Natural killer cell (primary cell): ENCODE measurements at places on chromosomes 2 and 18.

GRCh38 chr2:37740164-37740739 is 68.8 kb upstream of the CDC42EP3 start:
- no peak for DNase-seq

DNA sequence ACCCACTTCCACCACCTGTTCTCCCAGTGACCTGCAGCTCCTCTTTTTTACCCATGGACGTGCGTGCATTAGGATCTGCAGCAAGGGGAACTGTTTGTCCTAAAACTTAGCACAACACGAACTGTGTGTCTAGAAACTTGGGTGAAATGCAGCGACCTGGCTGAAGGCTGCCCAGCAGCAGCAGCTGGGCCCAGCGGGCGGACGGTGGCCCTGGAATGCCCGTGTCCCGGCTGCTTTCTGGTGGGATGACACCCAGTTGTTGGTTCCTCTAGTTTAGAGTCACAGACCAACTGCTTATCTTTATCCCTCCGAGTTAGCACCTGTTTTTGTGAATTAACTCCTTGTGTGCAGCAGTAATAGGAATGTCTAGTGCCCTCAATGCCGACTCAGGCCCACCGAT is 61.9 kb upstream of the PXDN start:
- no peak for DNase-seq

DNA sequence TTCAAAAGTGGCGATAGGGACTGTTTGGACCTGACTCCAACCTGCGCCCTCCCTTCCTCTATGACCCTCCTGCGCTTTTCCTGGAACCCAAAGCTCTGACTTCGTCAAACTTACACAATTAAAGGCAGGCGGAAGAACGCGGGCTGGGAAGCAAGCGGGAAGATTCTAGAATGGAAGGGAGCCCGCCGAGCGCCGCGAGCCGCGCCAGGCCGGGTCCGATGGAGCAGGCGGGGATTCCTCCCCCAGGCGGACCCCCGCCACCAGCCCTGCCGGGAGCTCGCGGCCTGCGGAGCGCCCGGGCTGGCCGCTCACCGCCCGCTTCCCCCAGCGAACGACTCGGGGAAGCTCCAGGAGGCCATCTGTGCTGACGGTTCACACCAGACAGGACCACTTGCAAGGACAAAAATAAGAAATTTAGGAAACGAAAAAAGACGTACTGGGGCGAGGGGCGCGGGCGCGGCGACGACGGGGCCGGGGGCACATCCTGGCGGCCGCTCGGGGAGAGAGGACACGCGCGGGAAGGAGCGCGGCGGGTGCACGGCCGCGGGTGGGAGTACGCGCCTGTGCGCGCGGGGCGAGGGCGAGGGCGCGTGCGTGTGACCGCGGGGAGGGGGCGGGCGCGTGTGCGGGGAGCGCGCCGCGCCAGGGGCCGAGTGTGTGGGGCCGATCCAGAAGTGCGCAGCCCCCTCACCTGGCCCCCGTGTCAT is 1.1 kb upstream of the SALL3 start:
- DNase-seq = no peak

DNA sequence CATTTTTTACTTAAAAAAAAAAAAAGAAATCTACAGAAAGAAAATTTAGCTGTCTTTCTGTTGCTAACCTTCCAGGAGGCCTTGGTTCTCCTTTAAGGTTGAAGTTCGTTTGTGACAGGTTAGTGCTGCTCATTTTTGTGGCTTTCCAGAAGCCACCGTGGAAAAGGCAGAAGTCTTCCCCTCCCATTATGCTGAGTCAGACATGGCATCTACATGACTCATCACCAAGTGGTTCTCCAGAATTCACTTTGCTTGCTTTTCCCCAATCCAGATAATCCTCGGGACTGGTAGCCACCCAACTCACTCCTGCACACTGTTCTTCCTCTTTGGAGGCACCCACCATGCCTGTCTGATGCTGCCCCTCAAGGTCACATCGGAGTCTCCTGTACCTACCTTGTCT is 228.7 kb downstream of the PIK3C3 start:
- DNase-seq = no peak

- no peak for DNase-seq
These were observed 22.5 kb upstream of the TACR1 start for GRCh38 chr2:75221862-75222261.

GRCh38 chr2:35783723-35784122 is 571.9 kb upstream of the CRIM1 start:
- no peak for DNase-seq

- DNase-seq = no peak
These were observed 5.3 kb upstream of the MOCOS start for GRCh38 chr18:36181898-36182506.

- no peak for DNase-seq
These were observed 51.5 kb downstream of the ETAA1 start for GRCh38 chr2:67448648-67449047.

DNA sequence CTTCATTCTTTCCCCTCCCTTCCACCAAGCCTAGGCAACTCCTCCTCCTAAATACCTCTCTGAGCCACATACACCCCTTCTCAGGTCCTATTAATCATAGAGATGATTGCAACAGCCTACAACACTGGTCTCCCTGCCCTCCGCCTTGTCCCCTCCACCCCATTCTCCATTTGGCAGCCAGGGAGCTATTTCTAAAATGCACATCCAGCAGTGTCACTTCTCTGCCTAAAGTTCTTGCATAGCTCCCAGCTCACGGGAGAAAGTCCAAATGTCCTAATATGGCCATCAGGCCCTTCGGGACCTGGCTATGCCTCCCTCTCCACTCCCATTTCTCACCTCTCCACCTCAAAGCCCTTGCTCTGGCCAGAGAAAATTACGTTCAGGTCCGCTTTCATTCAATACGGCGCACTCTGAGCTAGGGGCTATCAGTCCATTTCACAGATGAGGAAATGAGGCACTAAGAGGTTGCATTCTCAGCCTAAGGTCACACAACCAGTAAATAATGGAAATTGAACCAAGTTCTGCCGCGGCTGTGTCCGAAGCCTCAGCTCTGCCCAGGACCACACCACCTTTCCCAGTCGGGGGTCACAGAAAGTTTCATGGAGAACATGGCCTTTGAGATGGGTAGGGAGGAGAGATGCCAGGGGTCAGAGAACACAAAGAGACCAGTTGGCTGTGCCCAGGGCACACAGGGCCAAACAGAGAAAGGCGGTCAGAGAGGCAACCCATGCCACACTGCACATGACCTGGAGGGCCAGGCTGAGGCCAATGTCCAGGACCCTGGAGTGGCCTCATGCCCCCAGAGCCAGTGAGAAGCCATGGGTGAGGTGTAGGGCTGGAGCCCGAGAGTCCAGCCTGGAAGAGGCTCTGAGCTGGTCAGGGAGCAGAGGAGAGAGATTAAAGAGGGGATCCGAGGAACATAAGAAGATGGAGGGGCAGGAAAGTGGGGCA is 72.8 kb downstream of the TNS1 start:
- no peak for DNase-seq

DNA sequence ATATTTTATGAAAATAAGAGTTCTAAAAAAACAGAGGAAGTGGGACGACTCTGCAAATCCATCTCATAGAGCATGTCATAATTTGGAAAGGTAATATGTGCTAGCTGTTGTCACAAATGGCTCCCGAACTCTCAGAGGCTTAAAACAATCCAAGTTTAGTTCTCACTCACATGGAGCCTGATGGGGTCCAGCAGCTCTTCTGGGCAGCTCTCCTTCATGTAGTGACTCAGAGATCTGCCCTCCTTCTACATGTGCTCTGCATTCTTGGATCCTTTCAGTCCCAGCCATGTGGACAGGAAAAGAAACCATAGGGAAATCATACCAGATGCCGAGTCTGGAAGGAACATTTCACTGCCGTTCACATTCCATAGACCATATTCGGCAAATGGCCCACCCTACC is 180.1 kb upstream of the APCDD1 start:
- no peak for DNase-seq
